CD4-positive, alpha-beta memory T cell (primary cell): ENCODE measurements at places on chromosomes 7 and 10. TPM values are rescaled to one million over a fixed set of nuclear protein-coding genes. Genes with fewer than 3 reads are reported as not detected.

FAM221A gene
- 6.8 TPM for total RNA-seq

CC2D2B gene
- 0.15 TPM for total RNA-seq

LLCFC1 gene
- total RNA-seq: not detected

CYP3A4 gene
- not detected for total RNA-seq

CCDC172 gene
- not detected for total RNA-seq

GPER1 gene
- total RNA-seq: not detected

CLCN1 gene
- not detected for total RNA-seq

COL17A1 gene
- not detected for total RNA-seq

EZH2 gene
- 11.3 TPM for total RNA-seq

SSC4D gene
- not detected for total RNA-seq

GDF2 gene
- not detected for total RNA-seq

TFEC gene
- total RNA-seq: 1.2 TPM

CRPPA gene
- 1.3 TPM for total RNA-seq

FAM241B gene
- total RNA-seq: 9.4 TPM

PVRIG gene
- total RNA-seq: 85.2 TPM

SPDYE16 gene
- total RNA-seq: 1.1 TPM

CH25H gene
- not detected for total RNA-seq

IDI2 gene
- total RNA-seq: not detected

JCAD gene
- total RNA-seq: not detected

SAP25 gene
- 126 TPM for total RNA-seq

HNRNPF gene
- 204 TPM for total RNA-seq

ST8SIA6 gene
- 0.58 TPM for total RNA-seq

GATA3 gene
- 63.8 TPM for total RNA-seq

LRRTM3 gene
- not detected for total RNA-seq

BMPER gene
- not detected for total RNA-seq

WDR86 gene
- total RNA-seq: 8.0 TPM

DBNL gene
- total RNA-seq: 157 TPM

FAM237B gene
- not detected for total RNA-seq

ATAD1 gene
- total RNA-seq: 46.5 TPM

CALML3 gene
- not detected for total RNA-seq

CYP3A5 gene
- not detected for total RNA-seq

CUZD1 gene
- 3.8 TPM for total RNA-seq

ELFN1 gene
- total RNA-seq: 0.12 TPM

MYH16 gene
- not detected for total RNA-seq

TMEM273 gene
- 30.4 TPM for total RNA-seq

CCZ1B gene
- total RNA-seq: 89.5 TPM

PTN gene
- total RNA-seq: not detected

FIGNL1 gene
- total RNA-seq: 17.1 TPM

EN2 gene
- not detected for total RNA-seq

GJD4 gene
- total RNA-seq: not detected

BCAP29 gene
- 17.0 TPM for total RNA-seq

PLPP4 gene
- not detected for total RNA-seq

GNAT3 gene
- total RNA-seq: not detected

HOXA1 gene
- 0.75 TPM for total RNA-seq

JAKMIP3 gene
- total RNA-seq: 0.36 TPM

VSTM4 gene
- not detected for total RNA-seq

ASB10 gene
- total RNA-seq: not detected

GPR146 gene
- 8.8 TPM for total RNA-seq

AMZ1 gene
- 2.0 TPM for total RNA-seq

SFTPA1 gene
- not detected for total RNA-seq

PNLIP gene
- not detected for total RNA-seq

LHFPL3 gene
- total RNA-seq: not detected
